ENCODE measurements at places on chromosomes 12 and 14. TPM values are rescaled to one million over a fixed set of nuclear protein-coding genes. Genes with fewer than 3 reads are reported as not detected.

DNA sequence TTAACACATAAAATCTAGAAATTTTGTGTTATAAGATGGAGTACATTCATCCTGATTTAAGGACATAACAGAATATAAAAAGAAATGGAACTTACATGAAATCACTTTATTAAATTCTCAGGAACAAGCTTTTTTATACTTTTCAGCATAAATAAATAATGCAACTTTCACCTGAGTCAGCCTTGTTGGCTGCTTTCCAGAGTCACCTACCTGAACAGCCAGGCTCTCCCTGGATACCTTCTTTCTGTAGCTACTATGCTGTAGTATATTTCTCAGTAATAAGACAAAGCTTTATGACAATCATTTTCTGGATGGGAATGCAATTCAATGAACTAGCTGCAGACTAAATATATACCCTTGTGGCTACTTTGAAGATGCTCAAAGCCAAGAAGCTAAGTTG, 111.9 kb downstream of the NTS start:
- no peaks in the 10 kb centered on the region for H3K36me3 ChIP-seq
- no peak for DNase-seq
- H3K27ac ChIP-seq: no peak overlapping the region
- H3K4me3 ChIP-seq: no peak overlapping the region

DNA sequence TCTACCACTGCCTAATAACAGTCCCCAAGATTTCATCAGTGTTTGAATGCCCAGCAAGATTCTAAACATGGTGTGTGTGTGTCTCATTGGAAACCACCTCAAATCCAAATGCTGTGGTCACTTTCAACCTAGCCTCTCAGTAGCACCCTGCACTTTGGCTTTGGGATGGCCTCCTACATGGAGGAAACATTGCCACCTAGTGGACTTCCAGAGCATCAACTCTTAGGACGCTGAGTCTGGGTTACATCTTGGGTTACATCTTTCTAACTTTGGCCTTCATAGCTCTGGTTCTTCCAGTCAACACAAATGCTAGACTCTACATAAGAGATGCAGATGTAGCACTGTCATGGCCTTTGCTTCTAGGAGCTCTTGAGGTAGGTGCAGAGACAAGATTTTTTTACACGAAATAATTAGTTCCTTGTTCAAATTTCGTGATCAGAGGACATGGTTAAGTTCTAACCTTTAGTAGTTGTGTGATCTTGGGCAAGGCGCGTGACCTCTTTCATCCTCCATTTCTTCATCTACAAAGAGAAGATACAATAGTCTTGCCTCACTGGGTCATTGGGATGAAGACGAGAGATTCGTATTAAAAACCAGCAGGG, 113.5 kb upstream of the VASH1 start:
- no peaks in the 10 kb centered on the region for H3K36me3 ChIP-seq
- no peaks in the 10 kb centered on the region for H3K4me1 ChIP-seq
- DNase-seq: no peak
- no peak overlapping the region for H3K27ac ChIP-seq

DNA sequence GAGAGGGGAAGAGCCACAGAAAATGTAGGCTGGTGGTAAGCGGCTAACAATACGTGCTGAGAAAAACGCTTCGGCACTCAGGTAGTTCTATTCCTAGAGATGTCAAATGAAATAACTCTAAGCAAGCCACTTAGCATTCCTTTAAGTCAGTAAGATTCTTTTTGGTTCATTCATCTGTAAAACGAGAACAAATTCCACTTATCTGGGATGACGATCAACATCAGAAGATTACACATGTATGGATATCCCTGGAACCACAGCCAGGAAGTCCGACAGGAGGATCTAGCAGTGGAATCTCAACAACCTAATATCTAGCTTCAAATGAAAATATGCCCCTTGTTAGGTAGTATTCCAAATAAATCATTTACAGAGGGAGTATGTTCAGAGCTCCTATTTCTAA, 74.6 kb upstream of the CDKN3 start:
- no peak for DNase-seq
- no peaks in the 10 kb centered on the region for H3K36me3 ChIP-seq
- H3K4me3 ChIP-seq: no peak overlapping the region
- H3K27me3 ChIP-seq: no peaks in the 10 kb centered on the region
- H3K27ac ChIP-seq: no peak overlapping the region

- no peaks in the 10 kb centered on the region for H3K27me3 ChIP-seq
- H3K27ac ChIP-seq: no peak overlapping the region
- DNase-seq: no peak
- H3K4me3 ChIP-seq: no peak overlapping the region
- no peaks in the 10 kb centered on the region for H3K36me3 ChIP-seq
These were observed 868 bp downstream of the COX8C start for GRCh38 chr14:93347850-93348249.

DNA sequence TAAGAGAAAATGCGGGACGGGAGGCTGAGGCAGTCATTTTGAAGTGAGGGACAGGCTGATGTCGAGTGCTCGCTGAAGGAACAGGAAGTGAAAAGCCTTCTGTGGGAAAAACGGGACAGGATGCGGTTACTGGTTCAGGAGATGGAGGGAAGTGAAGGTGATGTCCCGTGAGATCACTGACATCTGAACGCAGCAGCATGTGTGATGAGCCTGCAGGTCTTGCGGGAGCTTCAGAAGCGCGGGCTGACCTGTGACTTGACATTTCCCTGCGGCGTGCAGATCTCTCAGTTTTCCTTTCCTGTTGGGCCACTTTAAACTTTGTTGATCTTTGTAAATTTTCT, 77.8 kb downstream of the DDX51 start:
- H3K27ac ChIP-seq: no peak overlapping the region
- no peaks in the 10 kb centered on the region for H3K27me3 ChIP-seq
- no peaks in the 10 kb centered on the region for H3K4me1 ChIP-seq
- peaks cover 61% of the 10 kb centered on the region for H3K36me3 ChIP-seq
- DNase-seq: no peak
- no peak overlapping the region for H3K4me3 ChIP-seq

GRCh38 chr12:61654698-61655097, 605.5 kb upstream of the USP15 start:
- H3K27ac ChIP-seq: no peak overlapping the region
- no peak overlapping the region for H3K4me3 ChIP-seq
- H3K27me3 ChIP-seq: no peaks in the 10 kb centered on the region
- peaks cover 9% of the 10 kb centered on the region for H3K4me1 ChIP-seq

The EFCAB11 gene
- 8.9 TPM for total RNA-seq

Data from thoracic aorta (tissue), 2 donors.